ENCODE measurements at places on chromosomes 5 and 9. TPM values are rescaled to one million over a fixed set of nuclear protein-coding genes. Genes with fewer than 3 reads are reported as not detected.
A peak's percentile ranks its signal among the peaks of the same experiment; 100 is the strongest.

Gene IL7R
- 30.7 TPM for total RNA-seq

Gene SLC34A3
- not detected for total RNA-seq

- H3K27me3 ChIP-seq, result no peaks in the 10 kb centered on the region
- H3K36me3 ChIP-seq, result no peaks in the 10 kb centered on the region
- H3K4me3 ChIP-seq, result no peak overlapping the region
- H3K4me1 ChIP-seq, result no peaks in the 10 kb centered on the region
- H3K27ac ChIP-seq, result no peak overlapping the region
Measured at GRCh38 chr5:33129309-33129708, 311.5 kb upstream of the TARS1 start.

DNA sequence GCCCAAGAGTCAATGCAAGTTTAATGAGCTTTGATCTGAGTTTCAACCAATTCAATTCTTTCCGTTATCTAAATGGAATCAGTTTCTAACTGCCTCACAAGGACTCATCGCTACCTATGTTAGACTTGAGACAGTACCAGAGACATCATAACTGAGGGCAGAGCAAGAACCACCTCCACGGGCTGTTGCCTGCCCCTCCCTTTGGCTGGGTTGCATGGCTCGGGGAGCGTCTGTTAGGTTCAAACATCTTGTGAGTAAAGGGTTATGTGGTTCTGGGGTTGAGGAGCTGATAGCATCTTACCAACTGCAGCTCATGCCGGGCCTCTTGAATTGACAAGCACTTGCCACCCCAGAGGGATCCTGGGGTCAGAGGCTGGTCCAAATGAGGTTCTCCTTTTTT lies 457.9 kb downstream of the ENC1 start:
- H3K4me3 ChIP-seq, result no peak overlapping the region
- H3K27ac ChIP-seq, result no peak overlapping the region
- DNase-seq, result no peak
- H3K27me3 ChIP-seq, result peaks cover 5% of the 10 kb centered on the region
- H3K36me3 ChIP-seq, result no peaks in the 10 kb centered on the region

DNA sequence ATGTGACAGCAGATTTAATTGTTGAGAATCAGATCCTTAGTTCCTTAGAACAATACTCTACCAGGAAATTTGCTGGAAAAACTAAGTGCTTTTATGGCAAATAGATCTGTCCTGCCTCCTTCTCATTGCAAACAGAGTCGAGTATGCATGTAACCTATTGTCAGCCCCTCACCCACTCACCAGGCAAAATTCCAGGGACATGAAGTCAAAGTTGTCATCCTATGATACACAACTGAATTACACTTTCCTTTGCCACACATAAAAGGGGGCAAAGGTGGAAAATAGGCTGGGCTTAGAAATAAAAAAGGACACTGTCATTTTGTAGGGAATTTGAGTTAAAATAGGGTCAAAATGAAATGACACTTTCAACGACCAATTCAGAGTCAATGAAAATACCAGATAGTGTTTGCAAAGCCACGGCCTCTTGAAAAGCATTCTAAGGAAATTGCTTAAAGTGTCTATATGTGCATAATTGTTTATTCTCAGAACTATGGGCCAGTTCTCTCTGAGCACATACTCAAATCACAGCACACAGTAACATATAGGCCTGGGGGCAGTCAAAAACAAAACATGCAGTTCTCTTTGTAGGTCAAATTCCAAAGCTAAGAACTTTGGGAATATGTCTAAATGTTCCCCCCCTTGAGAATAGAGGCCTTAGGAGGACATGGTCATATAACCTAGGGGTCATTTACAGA lies 452.8 kb downstream of the NFIB start:
- no peak overlapping the region for H3K27ac ChIP-seq
- no peak overlapping the region for H3K4me3 ChIP-seq
- H3K36me3 ChIP-seq, result no peaks in the 10 kb centered on the region
- H3K27me3 ChIP-seq, result no peaks in the 10 kb centered on the region

DNA sequence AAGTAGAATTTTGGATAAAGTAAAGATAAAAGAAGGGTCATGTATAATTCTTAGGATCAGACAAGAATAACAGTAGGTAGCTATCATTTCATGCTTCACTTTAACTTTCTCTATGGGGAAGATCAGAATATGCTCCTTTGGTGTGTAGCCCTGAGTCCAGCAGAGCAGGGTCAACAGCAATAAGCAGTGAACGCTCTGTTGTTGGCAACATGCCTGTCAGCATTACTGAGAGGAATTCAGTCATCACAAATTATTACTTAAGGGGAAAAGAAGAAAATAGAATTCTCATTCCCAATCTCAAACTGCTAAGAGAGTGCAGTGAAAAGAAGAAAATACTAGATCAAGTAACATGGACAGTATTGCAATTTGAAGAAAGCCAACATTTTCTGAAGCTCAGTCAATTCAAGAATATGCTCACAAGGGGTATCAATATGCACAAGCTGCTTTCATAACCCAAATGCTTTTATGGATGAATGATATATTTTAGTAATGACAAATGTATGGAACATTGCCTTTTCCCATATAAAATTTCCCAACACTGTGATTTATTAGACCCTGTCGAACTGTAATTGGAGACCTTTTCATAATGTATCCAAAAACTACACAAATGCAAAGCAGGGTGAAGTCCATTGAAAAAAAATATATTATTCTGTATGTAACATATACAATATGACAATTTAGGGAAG lies 1359.4 kb downstream of the EFNA5 start:
- no peaks in the 10 kb centered on the region for H3K27me3 ChIP-seq
- H3K4me1 ChIP-seq, result no peaks in the 10 kb centered on the region
- H3K27ac ChIP-seq, result no peak overlapping the region
- H3K4me3 ChIP-seq, result no peak overlapping the region

DNA sequence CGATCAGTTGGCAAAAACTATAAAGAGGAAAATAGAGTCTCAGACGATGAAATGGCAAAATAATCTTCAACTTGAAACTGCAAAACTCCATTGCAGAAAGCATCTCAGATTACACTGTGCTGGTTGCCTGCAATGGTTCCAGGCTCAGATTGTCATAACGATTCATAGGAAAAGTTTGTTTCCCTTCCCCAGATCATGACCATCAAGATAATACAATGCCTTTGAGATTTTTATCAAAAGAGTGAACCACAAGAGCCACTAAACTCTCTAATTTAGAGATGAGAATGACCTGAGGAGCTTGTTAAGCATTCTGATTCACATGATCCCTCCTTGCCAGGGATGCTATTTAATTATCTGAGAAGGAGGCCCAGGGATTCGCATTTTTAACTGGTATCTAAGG lies 52.6 kb upstream of the ITGA1 start:
- no peak overlapping the region for H3K27ac ChIP-seq
- no peak for DNase-seq
- H3K4me3 ChIP-seq, result no peak overlapping the region
- H3K36me3 ChIP-seq, result peaks cover 46% of the 10 kb centered on the region
- H3K4me1 ChIP-seq, result peaks cover 28% of the 10 kb centered on the region

GRCh38 chr5:8954801-8955200 lies 591.1 kb downstream of the SEMA5A start:
- no peak overlapping the region for H3K4me3 ChIP-seq
- H3K4me1 ChIP-seq, result no peaks in the 10 kb centered on the region
- H3K36me3 ChIP-seq, result no peaks in the 10 kb centered on the region
- DNase-seq, result no peak

GRCh38 chr5:116778032-116778431 lies 203.4 kb upstream of the SEMA6A start:
- H3K4me1 ChIP-seq, result no peaks in the 10 kb centered on the region
- DNase-seq, result no peak
- H3K27me3 ChIP-seq, result peaks cover 4% of the 10 kb centered on the region
- H3K36me3 ChIP-seq, result no peaks in the 10 kb centered on the region

DNA sequence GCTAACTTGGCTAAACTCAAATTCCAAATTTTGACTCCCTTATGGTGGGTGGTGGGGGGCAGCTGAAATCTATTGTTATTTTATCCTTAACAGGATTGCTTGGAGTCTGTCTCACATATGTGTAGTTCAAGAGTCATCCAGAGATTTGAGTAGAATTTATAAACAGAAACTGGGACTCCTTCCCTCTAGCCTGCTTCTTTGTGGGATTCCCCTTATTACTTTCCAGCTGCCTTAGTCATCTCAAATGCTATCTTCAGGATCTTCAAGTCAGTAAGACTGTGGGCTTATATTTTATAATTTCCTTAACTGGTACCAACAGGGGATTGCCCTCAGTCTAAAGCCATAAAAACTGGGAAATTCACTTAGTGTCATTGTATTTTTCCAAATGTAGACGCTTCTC lies 55.5 kb downstream of the NNT start:
- no peaks in the 10 kb centered on the region for H3K4me1 ChIP-seq
- no peak overlapping the region for H3K27ac ChIP-seq
- no peaks in the 10 kb centered on the region for H3K27me3 ChIP-seq
- DNase-seq, result no peak
- H3K36me3 ChIP-seq, result peaks cover 59% of the 10 kb centered on the region
- no peak overlapping the region for H3K4me3 ChIP-seq

DNA sequence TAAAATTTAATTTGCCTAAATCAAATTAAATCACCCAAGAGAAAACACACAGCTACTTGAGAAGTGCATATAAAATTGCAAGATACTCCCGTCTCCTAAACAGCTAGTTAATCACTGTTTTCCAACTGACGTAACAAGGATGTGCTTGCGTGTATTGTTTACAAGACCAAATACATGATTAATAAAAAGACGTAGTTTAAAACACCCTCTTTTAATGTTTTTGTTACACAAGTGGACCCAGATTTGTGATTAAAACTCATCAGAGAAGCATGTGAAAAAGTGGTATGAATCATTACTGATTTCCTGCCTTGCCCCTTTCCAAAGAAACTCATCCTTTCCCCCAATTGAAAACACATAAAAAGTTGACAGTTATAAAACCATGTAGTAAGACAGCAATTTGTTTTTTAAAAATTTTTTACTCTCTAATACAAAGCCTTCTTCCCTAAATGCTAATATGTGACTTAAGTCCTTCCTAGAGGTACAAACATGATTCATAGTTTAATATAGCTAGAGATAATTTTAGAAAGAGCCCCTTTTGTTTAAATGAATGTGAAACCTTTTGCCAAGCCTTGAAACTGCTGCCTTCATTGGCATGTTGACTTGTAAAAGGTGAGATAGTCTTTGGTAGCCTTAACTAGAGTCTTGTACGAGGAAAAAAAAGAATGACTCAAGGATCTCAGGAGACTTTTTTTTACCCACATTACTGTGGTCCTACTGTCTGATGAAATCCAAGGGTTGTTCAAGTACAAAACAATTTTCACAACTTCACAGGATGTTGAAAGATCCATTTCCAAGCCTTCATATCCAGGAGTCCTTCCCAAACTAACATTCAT lies 61.4 kb upstream of the FST start:
- no peak overlapping the region for H3K4me3 ChIP-seq
- H3K36me3 ChIP-seq, result no peaks in the 10 kb centered on the region
- no peak overlapping the region for H3K27ac ChIP-seq
- peaks cover 5% of the 10 kb centered on the region for H3K27me3 ChIP-seq
- H3K4me1 ChIP-seq, result no peaks in the 10 kb centered on the region

- no peak for DNase-seq
- peaks cover 69% of the 10 kb centered on the region for H3K4me1 ChIP-seq
- H3K4me3 ChIP-seq, result peak overlapping the region; percentile 56
- H3K36me3 ChIP-seq, result peaks cover 32% of the 10 kb centered on the region
- H3K27me3 ChIP-seq, result no peaks in the 10 kb centered on the region
- peak overlapping the region; percentile 85 for H3K27ac ChIP-seq
Measured at GRCh38 chr5:52710310-52710971, 77.3 kb upstream of the ITGA1 start.

- H3K4me1 ChIP-seq, result peaks cover 81% of the 10 kb centered on the region
- no peaks in the 10 kb centered on the region for H3K27me3 ChIP-seq
- peaks cover 22% of the 10 kb centered on the region for H3K36me3 ChIP-seq
- no peak overlapping the region for H3K4me3 ChIP-seq
- H3K27ac ChIP-seq, result peak overlapping the region; percentile 22
Measured at GRCh38 chr5:80250801-80251200, 5.0 kb downstream of the SERINC5 start.

GRCh38 chr9:2199999-2200796 lies 185.1 kb downstream of the SMARCA2 start:
- H3K4me1 ChIP-seq, result peaks cover 5% of the 10 kb centered on the region
- H3K27me3 ChIP-seq, result no peaks in the 10 kb centered on the region
- no peak overlapping the region for H3K27ac ChIP-seq

All from activated CD8-positive, alpha-beta memory T cell treated with anti-CD3 and anti-CD28 coated beads, Interleukin-2, amount 10 ng/mL, durations not matched to agents 7 days and 5 days (primary cell).